ENCODE measurements at places on chromosomes 13 and 19.

GRCh38 chr19:55959996-55960675 lies 12.5 kb downstream of the NLRP8 start:
- no peak for DNase-seq

- no peak for DNase-seq
Observed at GRCh38 chr13:20969182-20969581, 66.6 kb upstream of the XPO4 start.

GRCh38 chr19:41479757-41480191 lies 36.8 kb downstream of the ERICH4 start:
- no peak for DNase-seq

- no peak for DNase-seq
Observed at GRCh38 chr19:47798904-47799266, 5.5 kb downstream of the TPRX1 start.
